ENCODE measurements at places on chromosomes 1 and 21.

- no peak for DNase-seq
Observed at GRCh38 chr1:28510273-28510969, 4.6 kb downstream of the RCC1 start.

DNA sequence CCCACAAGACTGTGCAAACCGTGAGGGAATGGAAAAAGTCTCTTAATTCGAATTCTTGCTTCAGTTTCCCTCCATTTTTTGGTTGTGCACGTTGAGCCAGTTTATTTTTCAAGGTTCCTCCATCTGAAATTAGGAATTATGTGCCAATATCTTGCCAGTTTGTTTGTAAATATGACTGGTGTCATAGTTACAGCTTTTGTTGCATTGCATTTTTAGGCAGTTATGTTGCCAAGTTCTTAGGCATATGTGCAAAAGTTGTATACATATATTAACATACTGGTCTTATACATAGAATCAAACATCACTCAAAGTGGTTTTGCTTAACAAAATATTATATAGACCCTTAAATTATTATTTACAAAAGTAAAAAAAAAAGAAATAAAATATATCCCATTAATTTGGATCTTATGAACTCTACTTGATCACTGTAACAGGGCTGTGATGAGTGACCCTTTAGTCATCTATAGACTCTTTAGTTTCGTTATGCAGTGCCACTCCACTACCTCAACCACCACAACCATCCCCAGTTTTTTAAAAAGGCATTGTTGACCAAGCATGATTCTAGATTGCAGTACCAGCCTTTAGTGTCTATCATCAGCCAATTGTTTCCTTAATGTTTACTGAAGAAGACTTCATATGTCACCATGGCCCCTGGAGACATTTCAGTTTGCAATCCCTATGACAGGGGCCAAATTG is 20.9 kb upstream of the DYNLT5 start:
- no peak for DNase-seq

GRCh38 chr21:30189773-30190172 is 23.2 kb upstream of the CLDN17 start:
- no peak for DNase-seq

- no peak for DNase-seq
Observed at GRCh38 chr1:87894062-87894461, 565.4 kb downstream of the LMO4 start.

DNA sequence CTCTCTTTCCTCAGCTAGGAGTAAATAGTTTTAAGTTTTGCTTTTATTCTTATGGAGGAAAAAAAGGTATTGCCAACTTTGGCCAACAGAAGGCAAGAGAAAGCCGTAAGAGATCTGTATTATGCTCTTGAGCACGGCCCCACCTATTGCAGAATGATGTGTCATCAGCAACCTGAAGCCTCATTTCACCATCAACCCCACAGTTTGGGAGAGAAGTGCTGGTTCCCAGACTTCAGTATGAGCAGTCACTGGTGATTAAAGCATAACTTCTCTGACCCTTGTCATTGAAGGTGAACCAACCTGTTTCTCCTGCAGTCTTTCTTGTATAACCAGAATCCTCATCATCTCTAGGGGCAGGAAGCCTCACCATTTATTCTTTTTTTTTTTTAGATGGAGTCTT is 100.2 kb downstream of the SIPA1L2 start:
- no peak for DNase-seq

DNA sequence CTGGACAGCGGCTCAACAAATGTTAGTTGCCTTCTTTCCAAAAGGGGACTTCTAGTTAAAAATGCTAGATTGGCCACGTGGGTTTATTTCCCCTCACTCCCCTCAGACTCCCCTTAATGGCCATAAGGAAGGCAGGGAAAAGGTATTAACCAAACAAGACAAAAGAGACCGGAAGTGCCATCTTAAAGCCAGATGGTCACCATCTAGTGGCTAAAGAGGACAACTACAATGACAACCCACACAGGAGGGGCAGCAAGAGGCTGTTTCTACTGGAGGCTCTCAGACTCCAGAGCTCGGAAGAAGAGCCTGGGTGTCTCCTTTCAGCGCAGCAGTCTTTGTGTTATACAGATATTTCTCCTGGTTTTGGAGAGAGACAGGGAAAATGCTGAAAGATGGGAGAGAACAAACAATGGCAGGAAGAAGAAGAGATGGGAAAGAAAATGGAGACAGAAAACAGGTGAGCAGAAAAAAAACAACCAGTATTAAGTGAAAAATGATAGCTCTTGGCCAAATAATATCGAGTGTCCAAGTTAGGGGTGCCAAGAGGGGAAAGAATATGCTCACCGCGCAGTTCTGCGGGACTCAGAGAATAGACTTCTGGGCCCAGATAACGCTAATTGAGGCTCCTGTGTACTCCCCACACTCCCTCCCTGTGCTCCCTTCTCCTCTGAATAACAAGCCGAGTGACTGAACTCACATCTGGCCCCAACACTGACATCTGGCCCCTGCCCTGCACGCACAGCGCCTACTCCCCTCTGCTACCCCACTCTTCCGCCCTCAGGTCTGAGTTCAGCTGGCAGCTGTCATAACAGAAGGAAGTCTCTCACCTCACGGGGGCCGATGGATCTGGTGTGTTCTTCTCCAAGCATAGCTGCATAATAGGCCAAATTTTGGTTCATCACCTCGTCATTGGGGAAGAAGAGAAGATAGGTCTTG is 9.6 kb downstream of the P3H1 start:
- no peak for DNase-seq

DNA sequence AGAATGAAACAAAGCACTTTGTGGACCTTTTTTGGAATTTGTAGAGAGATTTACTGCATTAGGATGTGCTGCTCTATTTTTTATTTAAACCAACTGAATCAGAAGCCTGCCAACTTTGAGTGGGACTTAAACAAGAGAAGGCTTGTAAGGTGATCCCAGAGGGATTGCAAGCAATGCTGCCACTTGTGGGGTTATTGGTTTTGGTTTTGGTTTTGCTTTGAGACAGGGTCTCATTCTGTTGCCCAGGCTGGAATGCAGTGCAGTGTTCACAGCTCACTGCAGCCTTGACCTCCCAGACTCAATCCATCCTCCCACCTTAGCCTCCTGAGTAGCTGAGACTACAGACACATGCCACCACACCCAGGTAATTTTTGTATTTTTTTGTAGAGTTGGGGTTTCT is 32.2 kb upstream of the GNG5 start:
- DNase-seq: no peak

DNA sequence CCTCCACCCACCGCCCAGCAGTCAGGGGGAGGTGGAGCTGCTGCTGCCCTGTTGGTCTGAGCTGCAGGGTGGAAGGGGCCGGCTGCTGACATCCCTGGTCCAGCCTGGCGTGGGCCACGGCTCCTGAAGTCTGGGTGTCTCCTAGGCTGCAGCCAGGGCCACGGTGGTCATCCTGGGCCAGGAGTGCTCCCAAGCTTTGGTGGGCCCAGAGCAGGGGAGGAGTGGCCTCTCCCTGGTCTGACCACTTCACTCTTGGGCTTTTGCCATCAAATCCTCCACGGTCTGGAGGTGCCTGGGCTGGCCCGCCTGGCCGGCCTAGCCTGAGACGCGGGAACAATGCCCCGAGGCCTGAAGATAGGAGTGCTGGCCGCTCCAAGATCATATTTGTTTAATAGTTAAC is 5.8 kb downstream of the PRDM16 start:
- DNase-seq: no peak

DNA sequence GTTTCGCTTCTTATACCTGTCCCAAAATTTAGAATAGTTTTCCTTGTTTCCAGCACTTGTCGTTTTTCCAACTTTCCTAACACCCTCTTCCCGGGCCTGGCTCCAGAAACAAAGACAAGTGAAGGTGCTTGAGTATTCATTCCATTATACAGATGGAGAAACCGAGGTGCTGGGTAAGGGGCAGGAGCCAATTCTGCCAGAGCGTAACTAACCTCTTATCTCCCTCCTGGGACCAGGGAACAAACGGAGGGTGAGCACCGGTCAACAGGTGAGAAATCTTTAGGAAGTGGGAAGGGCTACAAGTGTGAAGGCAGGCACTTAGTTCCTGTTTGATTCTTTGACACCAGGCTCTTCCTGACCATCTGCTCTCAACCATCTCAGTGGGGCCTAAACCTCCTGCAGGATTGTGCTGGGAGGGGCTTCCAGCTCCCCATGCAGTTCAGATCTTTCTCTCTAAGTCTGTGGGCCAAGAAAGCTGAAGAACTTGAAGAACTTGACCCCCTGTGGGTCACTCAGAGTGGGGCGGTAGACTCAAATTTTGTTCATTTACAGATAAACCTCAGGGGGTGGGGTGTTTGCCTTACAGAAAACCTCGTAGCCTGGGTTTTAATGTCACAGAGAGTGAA is 8.7 kb downstream of the PLXNA2 start:
- no peak for DNase-seq
